ENCODE measurements at places on chromosomes 16 and 17. TPM values are rescaled to one million over a fixed set of nuclear protein-coding genes. Genes with fewer than 3 reads are reported as not detected.

Gene KDM6B
- total RNA-seq = 37.4 TPM

DNA sequence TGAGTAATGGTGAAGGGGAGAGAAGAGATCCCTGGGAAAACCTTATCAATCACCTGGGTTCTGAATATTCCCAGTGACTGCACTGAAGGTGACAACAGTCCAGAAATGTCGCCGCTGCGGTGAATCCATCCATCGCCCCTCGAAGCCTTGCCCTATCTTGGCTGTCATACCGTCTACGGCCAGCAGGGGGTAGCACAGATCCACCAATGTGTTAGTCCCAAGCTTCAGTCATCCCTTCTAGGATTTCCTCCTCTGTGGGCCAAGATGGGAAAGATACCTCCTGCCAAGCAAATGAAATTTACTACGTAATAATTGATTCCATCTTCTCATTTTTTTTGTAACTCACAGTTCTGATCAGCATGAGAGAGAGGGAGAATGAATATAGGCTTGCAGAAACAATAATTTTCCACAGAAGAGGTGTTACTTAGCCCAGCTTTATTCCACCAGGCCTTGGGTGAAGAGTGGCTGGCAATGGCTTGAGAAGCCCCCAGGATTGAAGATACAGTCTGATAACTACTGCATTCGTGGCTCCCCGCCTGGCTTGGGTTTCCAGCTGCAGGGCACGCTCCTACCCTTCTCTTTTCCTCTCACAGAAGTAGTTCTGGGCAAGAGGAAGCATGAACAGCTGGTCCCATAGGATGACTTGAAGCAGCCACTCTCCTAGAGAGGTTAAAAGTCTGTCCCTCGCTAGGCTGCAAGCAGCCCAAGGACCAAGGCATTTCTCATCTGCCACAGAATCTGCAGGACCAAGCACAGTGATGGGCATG lies 2.6 kb upstream of the FMNL1 start:
- no peaks in the 10 kb centered on the region for H3K36me3 ChIP-seq
- H3K27me3 ChIP-seq = peaks cover 7% of the 10 kb centered on the region
- no peak overlapping the region for H3K4me3 ChIP-seq
- peak; percentile 93 for DNase-seq
- no peak overlapping the region for H3K27ac ChIP-seq
- H3K4me1 ChIP-seq = peaks cover 3% of the 10 kb centered on the region

DNA sequence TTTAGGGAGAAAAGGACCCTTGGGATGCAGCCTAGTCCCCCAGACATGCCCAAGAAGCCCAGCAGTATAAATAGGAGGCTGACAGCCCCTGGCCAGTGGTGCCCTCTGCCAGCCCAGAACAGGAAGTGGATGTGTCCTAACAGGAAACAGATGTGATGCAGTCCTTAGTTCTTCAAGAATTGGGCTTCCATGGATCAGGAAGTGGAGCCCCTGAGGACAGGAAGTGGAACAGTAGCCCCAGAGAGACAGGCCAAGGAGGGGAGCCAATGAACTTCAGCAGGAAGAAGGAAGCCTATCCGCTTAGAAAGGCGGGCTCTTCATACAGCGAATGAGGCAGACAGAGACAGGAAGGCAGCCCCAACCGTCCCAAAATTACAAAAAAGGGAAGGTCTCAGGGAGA lies 7.2 kb downstream of the CTF1 start:
- peak overlapping the region; percentile 70 for H3K27ac ChIP-seq
- DNase-seq = no peak
- no peaks in the 10 kb centered on the region for H3K36me3 ChIP-seq
- H3K27me3 ChIP-seq = no peaks in the 10 kb centered on the region

Gene VAT1L
- total RNA-seq = 0.53 TPM
